ENCODE measurements at places on chromosomes 13 and 19.

DNA sequence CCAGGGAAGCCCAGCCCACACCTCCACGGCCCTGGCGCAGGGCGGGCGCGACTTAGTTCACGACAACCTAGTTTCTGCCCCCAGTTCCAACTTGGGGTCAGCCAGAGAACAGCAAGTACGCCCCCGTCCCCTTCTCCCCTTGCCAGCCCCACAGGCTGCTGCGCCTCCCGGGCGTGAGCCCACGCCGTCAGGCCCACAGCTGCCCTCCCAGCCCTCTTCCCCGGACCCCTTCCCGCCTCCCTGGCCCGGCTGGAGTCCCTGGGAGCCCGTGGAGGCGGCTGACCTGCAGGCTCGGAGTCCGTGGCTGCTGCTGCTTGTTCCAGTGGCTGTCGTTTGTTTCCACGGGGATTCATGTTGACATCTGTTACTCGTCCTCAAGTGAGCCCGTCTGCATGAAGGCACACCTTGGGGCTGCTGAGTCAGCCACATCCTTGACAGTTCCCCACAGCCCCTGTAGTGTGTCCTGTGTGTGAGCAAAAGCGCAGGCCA lies 86.0 kb downstream of the ATP11A start:
- DNase-seq: no peak

- no peak for DNase-seq
These were observed 193.6 kb downstream of the RAP2A start for GRCh38 chr13:97627566-97627965.

- no peak for DNase-seq
These were observed 170.0 kb downstream of the COL4A1 start for GRCh38 chr13:110136660-110137585.

DNA sequence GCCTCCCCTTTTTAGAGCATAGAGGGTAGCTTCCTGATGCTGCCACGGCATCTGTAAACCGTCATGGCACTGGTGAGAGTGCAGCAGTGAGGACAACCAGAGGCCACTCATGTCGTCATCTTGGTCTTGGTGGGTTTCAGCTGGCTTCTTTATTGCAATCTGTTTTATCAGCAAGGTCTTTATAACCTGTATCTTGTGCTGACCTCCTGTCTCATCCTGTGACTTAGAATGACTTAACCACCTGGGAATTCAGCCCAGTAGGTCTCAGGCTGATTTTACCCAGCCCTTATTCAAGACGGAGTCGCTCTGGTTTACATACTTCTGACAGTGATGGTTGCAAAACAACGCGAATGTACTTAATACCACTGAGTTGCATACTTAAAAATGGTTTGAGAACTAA lies 14.4 kb upstream of the FBN3 start:
- DNase-seq: no peak

GRCh38 chr19:13700621-13701020 lies 63.7 kb upstream of the MRI1 start:
- no peak for DNase-seq

DNA sequence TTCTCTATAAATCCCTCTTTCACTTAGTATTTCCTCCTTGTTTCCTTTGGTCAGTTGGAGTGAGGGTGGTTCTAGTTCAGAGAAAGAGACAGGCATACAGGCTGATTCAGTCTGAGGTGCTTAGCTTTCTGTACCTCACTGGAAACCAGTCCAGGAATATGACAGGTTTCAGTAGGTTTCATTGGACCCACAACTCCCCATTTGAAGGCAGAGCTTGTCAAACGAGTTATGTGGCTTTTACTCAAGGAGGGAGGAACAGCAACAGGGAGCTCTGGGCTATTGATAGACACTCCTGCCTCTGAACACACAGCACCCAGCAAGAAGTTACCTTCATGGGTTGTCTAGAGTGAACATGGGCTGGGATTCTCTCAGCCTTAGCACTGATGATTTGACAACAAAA lies 14.5 kb downstream of the ACTN4 start:
- no peak for DNase-seq

DNA sequence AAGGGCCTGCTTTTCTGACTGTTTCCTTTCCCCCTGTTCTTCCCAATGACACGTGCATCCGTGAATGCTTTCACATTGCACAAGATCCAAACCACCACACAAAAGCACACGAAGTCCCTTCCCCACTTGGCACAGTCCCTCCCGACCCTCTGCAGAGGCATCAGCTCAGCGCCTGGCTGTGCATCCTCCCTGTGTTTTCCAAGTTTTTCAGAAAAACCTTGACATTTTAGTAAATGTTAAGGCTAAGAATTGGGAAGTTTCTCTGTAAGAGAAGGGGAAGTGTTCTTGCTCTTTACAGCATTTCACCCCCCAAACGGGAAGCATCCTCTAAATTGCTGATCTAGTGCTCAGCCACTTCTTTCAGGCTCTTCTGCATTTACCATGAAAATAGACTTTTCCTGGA lies 94.5 kb upstream of the TM9SF2 start:
- DNase-seq: no peak

- DNase-seq: no peak
These were observed 7.0 kb downstream of the RPS9 start for GRCh38 chr19:54207676-54207982.

- no peak for DNase-seq
These were observed 11.6 kb downstream of the SHKBP1 start for GRCh38 chr19:40588110-40588854.

DNA sequence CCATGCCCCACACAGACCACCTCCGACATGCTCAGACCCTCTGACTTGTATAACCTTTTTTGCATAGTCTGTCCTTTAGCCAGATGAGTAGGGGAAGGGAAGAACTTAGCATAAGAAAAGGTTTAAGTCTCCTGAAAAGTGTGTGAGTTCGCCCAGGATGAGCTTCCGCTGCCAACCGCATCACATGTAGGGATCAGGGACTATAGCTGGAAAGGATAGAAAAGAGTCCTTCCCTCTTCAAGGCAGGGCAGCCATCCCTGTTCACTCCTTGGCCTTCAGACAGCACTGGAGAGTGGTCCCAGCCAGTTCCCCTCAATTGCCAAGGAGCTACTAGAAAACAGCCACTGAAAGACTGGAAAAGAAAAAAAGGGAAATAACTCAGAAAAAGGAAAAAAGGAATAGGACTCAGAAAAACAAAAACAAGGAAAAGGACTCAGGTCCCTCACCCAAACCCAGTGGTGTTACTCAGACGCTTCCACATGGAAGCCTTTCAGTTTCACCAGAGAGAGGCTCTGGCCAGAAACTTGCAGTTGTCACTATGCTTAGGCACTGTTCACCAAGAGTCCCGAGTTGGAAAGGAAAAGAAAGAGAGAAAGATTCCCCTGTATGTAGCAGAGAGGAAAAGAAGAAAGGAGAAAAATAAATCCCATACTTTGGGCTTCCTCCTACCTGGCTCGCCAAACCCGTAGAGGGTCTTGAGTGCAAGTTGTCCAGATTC lies 5.6 kb upstream of the TM9SF2 start:
- no peak for DNase-seq

GRCh38 chr19:19403373-19403901 lies 2.0 kb upstream of the GATAD2A start:
- peak; percentile 66 for DNase-seq

GRCh38 chr19:44055870-44056269 lies 4.0 kb downstream of the ZNF223 start:
- DNase-seq: no peak

DNA sequence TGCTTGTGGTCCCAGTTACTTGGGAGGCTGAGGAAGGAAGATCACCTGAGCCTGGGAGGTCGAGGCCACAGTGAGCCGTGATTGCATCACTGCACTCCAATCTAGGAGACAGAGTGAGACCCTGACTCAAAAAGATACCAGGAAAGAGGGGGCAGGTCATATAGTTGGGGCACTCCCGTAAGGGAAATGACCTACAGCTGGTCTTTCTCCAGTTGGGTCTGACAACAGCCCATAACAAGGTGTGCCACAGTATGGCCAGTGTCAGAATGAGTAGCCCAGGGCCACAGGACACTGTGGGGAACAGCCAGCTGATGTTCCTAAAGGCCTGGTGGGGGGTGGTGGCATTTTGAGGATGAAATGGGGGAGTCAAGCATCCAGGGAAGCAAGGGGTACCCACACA lies 10.8 kb downstream of the DNMT1 start:
- DNase-seq: no peak

GRCh38 chr13:28052945-28053344 lies 47.4 kb downstream of the FLT3 start:
- DNase-seq: no peak

GRCh38 chr13:36819739-36820090 lies 693 bp downstream of the RFXAP start:
- DNase-seq: peak; percentile 77

DNA sequence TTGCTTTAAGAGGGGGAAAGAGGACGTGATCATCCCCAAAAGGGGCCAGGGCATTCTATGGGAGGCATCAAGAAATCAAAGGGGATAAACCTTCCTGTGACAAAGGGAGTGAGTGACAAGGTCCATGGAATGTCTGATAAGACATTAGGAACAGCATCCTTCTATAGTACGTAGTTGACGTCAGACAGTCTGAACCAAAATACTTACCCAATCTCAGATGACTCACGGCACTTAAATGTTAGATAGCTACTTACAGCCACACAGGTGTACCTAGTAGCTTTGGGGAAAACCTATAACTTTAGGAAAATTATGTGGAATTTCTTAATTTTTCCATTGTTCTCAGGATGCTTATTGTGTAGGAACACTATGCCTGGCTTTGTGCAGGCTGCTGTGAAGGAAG lies 4.9 kb downstream of the LGALS16 start:
- DNase-seq: no peak

DNA sequence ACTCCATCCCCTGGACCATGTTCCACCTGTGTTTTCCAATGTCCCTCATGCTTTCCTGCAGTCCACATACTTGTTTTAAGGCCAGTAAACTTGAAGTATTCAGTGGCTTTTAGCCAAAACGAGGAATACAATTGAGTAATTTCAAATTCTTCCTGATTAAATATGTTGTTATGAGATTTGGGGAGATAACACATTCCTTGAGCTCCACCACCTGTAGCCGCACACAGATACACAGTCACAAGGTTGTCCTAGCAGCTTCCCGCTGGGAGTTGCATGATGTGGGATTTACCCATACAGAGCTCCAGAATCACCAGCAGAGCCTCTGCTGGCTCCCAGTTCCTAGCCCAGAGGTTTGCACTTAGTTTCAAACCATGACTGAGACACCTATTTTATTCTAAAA lies 53.6 kb upstream of the FRY start:
- no peak for DNase-seq

DNA sequence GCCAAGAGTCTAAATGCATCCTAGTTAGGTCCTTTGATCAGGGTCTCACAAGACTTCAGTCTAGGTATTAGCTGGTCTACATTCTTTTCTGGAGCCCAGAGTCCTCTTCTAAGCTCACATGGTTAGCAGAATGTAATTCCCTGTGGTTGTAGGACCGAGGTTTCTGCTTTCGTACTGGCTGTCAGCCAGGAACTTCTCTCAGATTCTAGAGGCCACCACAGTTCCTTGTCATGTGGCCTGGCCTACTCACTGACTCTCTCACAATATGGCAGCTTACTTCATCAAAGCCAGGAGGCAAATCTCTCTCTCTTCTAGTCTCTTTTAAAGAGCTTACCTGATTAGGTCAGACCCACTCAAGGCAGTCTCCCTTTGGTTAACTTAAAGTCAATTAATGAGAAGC lies 82.9 kb downstream of the POU4F1 start:
- no peak for DNase-seq

Data from erythroblast (primary cell).